ENCODE measurements at places on chromosomes 5 and 9. TPM values are rescaled to one million over a fixed set of nuclear protein-coding genes. Genes with fewer than 3 reads are reported as not detected.

GRCh38 chr5:112146323-112147226 lies 272.5 kb downstream of the EPB41L4A start:
- no peak for DNase-seq

- DNase-seq, result no peak
These were observed 445.0 kb upstream of the SMC2 start for GRCh38 chr9:103649086-103649485.

Gene CFAP90
- total RNA-seq, result 2.5 TPM

DNA sequence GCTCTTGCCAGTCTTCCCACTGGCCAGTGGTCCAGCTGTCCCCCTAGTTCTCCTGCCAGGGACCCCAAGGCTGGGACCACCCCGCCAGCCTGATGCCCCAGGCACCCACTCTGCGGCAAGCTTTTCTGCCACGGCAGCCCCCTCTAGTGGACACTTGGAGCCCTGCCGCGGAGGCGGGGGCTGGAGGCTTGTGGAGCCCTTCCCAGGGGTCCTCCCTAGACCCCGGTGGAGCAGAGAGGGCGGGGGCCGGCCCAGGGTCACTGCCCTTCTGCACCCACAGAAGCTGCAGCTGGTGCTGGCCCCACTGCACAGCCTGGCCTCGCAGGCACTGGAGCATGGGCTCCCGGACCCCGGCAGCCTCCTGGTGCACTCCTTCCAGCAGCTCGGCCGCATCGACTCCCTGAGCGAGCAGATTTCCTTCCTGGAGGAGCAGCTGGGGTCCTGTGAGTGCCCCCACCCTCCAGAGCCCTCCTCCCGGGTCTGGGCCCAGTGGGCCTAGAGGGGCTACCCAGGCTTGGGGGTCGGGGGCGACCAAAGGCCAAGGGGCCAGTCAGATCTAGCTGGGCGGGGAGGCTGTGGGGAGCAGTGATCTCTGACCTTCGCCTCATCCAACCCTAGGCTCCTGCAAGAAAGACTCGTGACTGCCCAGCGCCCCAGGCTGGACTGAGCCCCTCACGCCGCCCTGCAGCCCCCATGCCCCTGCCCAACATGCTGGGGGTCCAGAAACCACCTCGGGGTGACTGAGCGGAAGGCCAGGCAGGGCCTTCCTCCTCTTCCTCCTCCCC lies 9.1 kb downstream of the EGFL7 start:
- DNase-seq, result no peak

DNA sequence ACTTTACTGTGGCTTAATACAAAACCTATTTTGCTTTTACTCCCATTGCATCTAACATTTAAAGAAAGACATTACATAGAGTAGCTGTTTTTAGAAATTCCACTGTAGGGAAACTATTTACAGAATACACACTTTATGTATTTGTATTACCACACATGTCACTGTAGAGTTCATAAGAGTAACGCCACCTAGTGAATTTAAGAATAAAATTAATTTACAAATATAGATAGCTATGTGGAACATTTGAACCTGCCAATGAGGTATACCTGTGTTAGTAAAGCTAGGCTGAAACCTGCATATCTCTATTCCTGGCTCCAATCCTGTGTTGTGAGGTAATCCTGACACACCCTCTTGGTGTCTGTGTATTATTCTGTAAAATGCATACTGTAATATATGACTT lies 234.4 kb downstream of the MAST4 start:
- DNase-seq, result no peak

DNA sequence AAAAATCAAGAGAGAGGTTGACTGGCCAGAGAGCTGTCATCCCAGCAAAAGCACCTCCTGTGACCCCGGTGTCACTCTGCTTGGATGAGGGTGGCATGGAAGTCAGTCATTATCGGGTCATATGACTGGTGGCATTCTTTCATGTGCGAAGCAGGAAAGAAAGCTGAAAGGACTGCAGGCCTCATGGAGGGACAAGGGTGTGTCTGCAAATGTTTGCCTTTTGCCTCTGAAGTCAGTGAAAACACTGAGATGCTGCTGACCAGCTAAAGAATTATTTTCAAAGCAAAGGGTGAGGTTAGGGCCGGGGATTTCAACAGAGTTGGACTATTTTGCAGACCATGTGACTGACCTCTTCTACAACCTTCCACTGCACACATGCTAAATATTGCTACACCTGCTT lies 298.3 kb downstream of the CSNK1G3 start:
- no peak for DNase-seq

DNA sequence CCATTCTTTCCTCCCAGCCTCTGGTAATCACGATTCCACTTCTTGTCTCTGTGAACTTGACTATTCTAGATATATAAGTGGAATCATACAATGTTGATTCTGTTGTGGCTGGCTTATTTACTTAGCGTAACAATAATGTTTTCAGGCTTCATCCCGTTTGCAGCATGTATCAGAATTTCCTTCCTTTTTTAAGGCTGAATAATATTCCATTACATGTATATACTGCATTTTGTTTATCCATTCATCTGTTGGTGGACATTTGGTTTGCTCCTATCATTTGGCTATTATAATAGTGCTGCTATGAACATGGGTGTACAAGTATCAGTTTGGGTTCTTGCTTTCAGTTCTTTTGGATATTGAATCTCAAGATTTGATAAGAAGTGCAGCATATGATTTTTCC lies 239.7 kb upstream of the ZNF608 start:
- no peak for DNase-seq

- DNase-seq, result no peak
These were observed 275.3 kb downstream of the TMEM38B start for GRCh38 chr9:105969636-105970035.

GRCh38 chr5:89473196-89473595 lies 590.2 kb upstream of the MEF2C start:
- DNase-seq, result no peak

DNA sequence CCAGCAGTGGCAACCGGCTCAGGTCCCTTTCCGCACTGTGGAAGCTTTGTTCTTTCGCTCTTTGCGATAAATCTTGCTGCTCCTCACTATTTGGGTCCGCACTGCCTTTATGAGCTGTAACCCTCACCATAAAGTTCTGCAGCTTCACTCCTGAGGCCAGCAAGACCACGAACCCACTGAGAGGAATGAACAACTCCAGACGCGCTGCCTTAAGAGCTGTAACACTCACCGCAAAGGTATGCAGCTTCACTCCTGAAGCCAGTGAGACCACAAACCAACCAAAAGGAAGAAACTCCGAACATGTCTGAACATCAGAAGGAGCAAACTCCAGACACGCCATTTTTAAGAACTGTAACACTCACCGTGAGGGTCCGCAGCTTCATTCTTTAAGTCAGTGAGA lies 103.5 kb downstream of the GLIS3 start:
- DNase-seq, result no peak

DNA sequence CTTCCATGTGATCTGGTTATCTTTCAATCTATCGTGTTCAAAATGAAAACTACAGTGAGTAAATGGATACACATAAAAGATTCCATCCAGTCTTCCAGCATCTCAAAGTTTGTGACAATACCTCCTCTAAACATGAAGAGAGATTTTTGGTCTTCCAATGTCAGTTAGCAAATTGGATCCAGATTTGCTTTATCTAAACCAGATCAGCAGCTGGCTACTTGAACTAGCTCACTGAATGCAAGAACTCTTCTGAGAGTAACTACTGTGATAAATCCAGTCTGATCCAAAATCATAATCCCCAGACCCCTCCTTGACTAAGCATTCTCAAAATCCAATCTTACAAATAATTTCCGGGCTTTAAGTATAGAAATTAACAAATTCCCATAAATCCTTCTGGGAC lies 2177.9 kb upstream of the C9orf72 start:
- no peak for DNase-seq

Gene LRRC19
- not detected for total RNA-seq

Gene SGCD
- 6.9 TPM for total RNA-seq

GRCh38 chr9:21830589-21830988 lies 28.2 kb downstream of the MTAP start:
- no peak for DNase-seq

Measured in vagina (tissue), 2 donors.